ENCODE measurements at places on chromosomes 16 and 17.

DNA sequence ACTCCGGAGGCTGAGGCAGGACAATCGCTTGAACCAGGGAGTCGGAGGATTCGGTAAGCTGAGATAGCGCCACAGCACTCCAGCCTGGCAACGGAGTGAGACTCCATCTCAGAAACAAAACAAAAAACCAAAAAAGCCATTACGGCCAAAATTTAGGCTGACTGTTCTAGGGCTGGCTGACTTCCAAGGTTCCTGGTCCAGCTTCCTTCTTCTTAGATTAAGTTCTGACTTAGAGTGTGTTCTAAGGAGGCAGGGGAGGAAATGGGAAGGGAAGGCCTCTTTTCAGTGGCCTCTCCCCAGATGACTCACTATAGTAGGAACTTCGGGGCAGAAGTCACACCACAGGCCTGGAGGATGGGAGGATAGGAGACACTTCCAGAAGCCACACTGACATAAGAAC lies 27.7 kb upstream of the CLEC18B start:
- DNase-seq: no peak

GRCh38 chr16:69029121-69029520 lies 76.3 kb upstream of the HAS3 start:
- DNase-seq: no peak

DNA sequence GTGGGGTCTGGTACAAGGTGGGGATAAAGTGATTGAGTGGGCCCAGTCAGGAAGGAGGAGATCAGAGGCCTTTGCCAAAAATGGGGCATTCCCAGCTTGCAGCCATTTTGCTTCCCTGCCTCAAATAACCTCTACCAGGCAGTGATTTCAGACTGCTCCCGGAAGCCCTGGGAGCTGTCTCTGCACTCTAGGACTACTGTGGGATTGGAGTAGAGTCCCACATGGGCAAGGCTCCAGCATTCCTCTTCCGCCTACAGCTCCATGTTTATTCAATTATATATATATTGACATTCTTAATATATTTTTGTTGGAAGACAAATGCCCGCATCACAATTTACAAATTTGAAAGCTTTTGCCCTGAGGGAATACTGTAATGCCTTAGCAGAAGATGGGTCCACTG lies 13.5 kb downstream of the SUPT6H start:
- no peak for DNase-seq

GRCh38 chr16:85281181-85281580 lies 168.9 kb upstream of the CIBAR2 start:
- DNase-seq: no peak

DNA sequence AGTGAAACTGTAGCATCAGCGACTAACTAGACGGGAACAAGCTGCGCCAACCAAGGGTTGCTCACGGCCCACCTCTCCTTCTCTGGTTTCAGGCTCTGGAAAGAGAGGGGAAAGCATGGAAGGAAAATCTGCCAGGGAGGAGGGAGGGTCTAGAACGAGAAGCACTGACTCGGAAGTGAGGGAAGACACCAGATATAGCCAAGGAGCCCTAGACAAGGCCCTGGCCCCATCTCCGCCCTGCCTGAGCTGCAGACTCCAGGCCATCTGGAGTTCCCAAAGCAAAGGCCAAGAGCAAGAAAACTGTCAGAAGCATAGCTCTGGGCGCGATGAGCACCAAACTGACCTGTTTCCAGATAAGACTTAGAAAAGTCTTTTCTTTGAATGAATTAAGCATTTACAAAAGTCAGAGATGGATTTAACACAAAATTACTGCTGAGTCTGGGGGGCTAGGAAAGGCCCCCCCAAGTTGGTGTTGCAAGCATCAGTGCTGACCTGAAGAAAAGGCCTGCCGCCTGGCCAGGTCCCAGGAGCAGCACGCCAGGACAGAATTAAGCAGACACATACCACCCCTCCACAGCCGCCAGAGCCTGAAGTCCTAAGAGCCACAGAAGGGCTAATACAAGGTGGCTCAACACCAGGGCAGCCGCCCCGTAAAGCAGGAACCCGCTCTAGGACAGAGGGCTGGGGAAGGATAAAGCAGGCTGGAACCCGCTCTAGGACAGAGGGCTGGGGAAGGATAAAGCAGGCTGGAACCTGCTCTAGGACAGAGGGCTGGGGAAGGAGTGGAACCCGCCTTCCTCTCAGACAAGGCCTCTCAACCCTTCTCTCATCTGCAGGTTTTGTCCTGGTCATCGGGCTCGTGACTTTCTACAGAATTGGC lies 20.7 kb downstream of the TMEM204 start:
- DNase-seq: no peak

- DNase-seq: no peak
These were observed 264.5 kb downstream of the WWOX start for GRCh38 chr16:78363843-78364555.

- DNase-seq: no peak
These were observed 112.7 kb upstream of the CREBBP start for GRCh38 chr16:3993052-3993785.

DNA sequence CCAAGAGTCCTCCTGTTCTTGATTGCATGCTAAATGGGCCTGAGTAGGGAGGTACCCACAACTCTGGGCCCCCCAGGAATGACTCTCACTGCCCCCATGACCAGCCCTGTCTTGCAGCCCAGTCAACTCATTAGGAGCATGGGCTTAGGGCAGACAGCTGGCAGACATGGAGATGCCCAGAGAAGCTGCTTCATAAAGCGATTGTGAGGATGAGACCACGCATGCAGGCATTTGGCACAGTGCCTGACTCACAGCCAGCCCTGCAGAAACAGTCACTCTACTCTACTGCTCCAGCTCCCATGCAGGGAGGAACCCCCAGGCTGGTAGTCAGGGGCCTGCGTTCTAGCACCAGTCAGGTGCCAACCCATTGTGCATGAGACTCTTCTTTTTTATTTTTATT lies 8.4 kb upstream of the C16orf82 start:
- no peak for DNase-seq

- no peak for DNase-seq
These were observed 394.0 kb downstream of the KCNJ2 start for GRCh38 chr17:70563281-70563820.

- DNase-seq: no peak
These were observed 32.9 kb downstream of the KSR1 start for GRCh38 chr17:27489045-27489715.

DNA sequence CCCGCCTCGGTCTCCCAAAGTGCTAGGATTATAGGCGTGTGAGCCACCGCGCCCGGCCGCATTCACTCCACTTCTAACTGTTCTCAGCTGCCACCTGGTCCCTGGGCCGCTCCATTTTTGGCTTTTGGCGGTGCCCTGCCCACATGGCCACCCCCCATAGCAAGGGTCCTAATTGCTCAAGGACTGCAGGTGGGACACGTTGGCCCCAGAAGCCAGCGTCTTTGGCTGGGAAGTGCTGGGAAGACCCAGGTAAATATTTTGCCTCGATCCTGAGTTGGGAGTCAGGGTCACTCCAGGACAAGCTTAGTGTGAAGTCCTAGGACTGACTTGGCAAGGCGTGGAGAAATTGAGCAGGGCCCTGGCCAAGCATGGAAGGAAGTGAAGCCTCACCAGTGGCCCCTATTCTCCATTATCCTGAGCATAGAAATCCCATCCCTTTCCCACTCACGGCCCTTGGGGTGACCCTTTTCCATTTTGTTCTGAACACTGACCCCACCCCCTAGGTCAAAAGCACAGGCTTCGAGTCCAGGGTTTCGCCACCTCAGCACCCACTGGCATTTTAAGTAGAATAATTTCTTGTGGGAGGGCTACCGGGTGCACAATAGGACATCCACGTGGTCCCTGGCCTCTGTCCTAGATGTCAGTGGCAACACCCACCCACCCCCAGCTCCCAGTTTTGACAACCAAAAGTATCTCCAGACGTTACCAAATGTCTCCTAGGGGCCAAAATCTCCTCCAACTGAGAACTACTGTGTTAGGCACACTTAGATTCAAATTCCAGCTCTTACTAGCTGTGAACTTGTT lies 5.9 kb upstream of the WDR81 start:
- DNase-seq: no peak

- DNase-seq: no peak
These were observed 229.6 kb upstream of the HSBP1 start for GRCh38 chr16:83578171-83578570.

DNA sequence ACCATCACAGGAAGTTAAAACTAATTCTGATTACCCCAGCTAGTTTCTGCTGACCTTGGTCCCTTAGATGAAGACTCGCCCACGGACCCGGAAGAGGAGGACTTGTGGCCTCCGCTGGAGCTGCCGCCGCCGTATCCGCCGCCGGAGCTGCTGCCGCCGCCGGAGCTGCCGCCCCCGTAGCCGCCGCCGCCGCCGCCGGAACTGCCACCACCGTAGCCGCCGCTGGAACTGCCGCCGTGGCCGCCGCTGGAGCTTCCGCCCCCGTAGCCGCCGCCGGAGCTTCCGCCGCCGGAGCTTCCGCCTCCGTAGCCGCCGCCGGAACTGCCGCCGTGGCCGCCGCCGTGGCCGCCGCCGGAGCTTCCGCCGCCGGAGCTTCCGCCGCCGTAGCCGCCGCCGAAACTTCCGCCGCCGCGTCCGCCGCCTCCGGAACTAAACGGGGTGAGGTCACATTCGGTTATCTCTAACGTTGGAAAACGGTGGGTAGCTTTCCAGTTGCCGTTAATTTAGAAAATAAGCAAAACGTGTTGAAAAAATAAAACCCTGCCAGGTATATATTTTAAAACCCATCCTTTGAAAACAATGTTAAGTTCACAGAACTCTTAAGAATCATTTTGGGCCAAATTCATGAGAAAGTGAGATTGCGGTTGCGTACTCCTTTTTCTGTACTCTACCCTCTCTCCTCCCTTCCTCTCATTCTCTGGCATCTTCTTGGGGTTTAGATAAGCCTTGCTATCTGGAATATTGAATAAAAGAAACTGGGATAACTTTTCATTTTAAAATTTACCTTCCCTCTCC lies 3.5 kb downstream of the KRT10 start:
- DNase-seq: peak; percentile 69

GRCh38 chr17:77926981-77927380 lies 31.5 kb upstream of the TNRC6C start:
- no peak for DNase-seq

GRCh38 chr16:10791048-10791447 lies 27.5 kb downstream of the TVP23A start:
- no peak for DNase-seq

- DNase-seq: no peak
These were observed 380.3 kb downstream of the SNX29 start for GRCh38 chr16:12356632-12357340.

GRCh38 chr17:30151471-30151870 lies 34.9 kb downstream of the NSRP1 start:
- DNase-seq: no peak

GRCh38 chr16:88739977-88740726 lies 33.8 kb downstream of the CTU2 start:
- DNase-seq: no peak

DNA sequence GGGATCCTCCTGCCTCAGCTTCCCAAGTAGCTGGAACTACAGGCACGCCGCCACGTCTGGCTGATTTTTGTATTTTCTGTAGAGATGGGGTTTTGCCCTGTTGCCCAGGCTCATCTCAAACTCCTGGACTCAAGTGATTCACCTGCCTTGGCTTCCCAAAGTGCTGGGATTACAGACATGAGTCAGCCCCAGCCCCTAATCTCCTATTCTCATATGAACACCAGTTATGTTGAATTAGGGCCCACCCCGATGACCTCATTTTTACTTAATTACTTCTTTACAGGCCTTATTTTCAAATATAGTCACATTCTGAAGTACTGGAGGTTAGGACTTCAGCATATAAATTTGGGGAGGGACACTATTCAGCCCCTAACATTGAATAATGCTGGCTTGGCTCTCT lies 49.2 kb downstream of the ZNRF1 start:
- no peak for DNase-seq

DNA sequence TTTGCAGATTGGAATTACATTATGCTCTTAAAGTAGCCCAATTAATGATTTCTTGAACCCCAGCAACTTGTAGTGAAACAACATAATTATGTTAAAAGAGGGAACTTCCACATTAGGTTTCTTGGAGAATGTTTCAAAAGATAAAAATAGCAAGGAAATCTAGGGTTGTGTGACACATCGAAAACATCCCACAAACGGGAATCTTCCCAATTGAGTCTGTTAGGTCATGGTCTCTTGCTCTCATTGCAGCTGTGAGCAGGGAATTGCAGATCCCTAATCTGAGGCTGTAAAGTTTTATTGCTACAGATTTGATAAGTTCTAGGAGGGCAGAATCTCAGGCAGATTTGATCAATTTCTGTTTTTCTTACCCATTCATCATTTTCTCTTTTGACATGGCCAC lies 6.7 kb upstream of the LPO start:
- no peak for DNase-seq

DNA sequence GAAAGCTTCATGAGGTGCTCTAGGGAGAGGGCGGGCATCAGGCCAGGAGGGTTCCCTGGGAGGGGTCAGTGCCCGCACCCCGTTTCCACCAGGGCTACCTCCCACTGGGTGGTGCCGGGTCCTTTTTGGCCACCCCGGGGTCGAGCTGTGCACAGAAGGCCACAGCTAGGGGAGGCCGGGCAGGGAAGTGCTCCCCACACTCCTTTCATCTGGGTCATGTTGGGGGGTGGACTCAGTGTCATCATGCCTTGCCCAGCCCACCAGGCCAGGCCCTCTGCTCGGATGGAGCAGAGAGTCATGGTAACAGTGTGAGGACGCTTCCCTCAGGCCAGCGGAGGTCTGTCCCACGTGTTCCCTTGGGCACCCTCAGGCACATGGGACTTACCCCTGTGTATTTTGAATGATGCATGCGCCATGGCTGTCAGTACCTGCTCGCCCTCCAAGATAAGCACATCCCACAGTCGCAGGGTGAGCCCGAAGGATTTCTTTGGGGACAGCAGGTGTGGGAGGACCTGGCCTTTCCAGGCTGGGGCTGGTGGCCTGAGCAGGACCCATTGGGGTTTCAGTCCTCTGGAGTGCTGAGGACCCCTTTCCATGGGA lies 46.4 kb downstream of the TNFRSF13B start:
- no peak for DNase-seq

DNA sequence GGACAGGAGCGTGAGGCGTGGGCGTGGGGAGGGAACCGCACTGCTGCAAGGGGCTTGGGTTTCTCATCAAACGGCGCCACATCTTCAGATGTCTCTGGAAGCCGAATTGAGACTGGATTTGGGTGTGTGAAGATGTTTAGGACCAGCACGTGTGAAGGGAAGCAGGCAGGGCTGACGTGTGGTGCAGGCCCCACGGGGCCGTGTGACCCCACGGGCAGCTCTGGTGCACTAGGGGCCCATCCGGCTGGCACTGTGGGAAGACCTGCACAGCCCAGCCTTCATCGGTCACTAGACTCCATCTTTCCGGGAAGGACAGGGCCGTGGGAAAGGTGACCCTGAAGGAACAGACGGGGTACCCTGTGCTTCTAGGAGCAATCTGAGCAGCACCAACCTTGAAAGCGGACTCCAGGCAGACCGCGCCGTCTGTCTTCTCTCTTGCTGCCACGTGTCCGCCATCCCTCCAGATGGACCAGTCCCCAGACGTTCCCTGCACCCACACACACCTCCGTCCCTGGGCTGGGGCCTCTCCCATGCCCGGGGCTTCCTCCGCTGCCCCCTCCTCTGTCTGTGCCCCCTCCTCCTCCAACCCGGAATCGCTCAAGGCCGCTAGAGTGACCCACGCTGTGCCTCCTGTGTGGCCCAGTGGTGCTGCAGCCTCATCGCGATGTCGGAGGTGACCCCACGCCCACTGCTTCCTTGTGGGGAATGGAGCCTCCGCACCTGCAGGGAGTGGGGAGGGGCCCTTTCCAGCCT lies 23.4 kb upstream of the CBFA2T3 start:
- DNase-seq: peak; percentile 26

GRCh38 chr16:79628501-79628975 lies 28.0 kb upstream of the MAF start:
- DNase-seq: no peak

All from stimulated activated CD8-positive, alpha-beta memory T cell treated with anti-CD3 and anti-CD28 coated beads, Interleukin-4, amount 100 ng/mL, for 4 hours (primary cell).